Uterus (tissue), 4 donors: ENCODE measurements at places on chromosomes 12 and 14. TPM values are rescaled to one million over a fixed set of nuclear protein-coding genes. Genes with fewer than 3 reads are reported as not detected.

LRRK2 gene
- total RNA-seq: 32.8 TPM

GRCh38 chr12:52687497-52688385 lies 7.5 kb upstream of the KRT1 start:
- no peak for DNase-seq

DNA sequence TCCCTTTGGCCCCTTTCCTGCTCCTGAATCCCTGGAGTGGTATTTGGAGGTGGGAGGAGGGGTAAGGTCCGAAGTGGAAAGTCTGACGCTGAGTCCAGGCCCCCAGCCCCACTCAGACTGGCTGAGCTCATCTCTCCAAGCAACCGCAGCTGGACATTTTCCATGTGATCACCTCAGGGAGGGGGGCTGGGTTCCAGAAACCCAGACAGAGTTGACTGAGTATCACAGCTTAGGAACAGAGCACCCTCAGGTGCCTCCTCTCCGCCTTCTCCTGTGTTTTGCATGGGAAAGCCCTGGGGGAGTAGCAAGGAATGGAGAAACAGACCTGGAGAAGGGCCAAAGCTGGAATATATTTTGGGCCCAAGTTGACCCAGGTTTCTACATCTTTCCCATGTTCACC lies 8.0 kb upstream of the ITGA5 start:
- no peak for DNase-seq

- peak; percentile 43 for DNase-seq
Measured at GRCh38 chr12:113152835-113153814, 3.6 kb downstream of the CFAP73 start.

DNA sequence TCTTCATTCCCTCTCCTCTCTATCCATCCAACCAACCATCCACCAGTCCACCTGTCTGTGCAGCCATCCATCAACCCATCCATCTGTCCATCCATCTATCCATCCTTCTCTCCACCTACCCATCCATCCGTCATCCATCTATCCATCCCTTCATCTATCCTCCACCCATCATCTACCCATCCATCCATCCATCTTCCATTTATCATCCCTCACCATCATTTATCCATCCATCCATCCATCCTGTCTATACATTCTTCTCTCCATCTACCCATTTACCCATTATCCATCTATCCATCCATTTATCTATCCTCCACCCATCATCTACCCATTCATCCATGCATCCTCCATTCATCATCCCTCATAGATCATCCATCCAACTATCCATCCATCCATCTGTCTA lies 24.4 kb downstream of the AACS start:
- DNase-seq: no peak
